ENCODE measurements at places on chromosomes 3 and 15. TPM values are rescaled to one million over a fixed set of nuclear protein-coding genes. Genes with fewer than 3 reads are reported as not detected.

DNA sequence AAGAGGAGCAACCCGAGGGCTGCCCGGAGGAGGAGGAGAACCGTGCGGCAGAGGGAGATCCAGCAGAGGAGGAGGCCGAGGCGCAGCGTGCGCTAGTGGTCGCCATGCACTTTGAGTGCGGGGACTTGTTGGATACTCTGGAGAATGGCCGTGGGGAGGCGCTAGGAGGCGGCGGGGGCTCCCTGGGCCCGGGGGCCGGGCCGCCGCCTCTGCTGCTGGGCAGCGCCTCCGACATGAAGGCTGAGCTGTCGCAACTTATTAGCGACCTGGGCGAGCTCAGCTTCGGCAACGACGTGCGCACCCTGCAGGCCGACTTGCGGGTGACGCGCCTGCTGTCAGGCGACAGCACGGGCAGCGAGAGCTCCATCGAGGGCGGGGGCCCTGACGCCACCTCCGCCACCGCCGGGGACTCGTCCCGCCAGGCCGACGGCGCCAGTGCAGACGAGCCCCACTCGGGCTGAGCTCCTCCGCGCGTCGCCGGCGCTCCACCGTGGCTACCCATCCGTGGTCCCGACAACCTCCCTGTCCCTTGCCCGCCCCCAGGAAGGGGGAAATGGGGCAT lies 2.0 kb downstream of the FAM43A start:
- DNase-seq = peak; percentile 54

- no peak for DNase-seq
Observed at GRCh38 chr15:90083419-90083818, 18.8 kb downstream of the IDH2 start.

ASTE1 gene
- total RNA-seq = 8.2 TPM

VPS33B gene
- total RNA-seq = 8.8 TPM

ICE2 gene
- total RNA-seq = 89.9 TPM

- no peak for DNase-seq
Observed at GRCh38 chr3:193230610-193231009, 10.4 kb upstream of the PLAAT1 start.

GRCh38 chr15:62138124-62138523 lies 27.0 kb downstream of the C2CD4B start:
- DNase-seq = peak; percentile 32

EXD1 gene
- not detected for total RNA-seq

DNA sequence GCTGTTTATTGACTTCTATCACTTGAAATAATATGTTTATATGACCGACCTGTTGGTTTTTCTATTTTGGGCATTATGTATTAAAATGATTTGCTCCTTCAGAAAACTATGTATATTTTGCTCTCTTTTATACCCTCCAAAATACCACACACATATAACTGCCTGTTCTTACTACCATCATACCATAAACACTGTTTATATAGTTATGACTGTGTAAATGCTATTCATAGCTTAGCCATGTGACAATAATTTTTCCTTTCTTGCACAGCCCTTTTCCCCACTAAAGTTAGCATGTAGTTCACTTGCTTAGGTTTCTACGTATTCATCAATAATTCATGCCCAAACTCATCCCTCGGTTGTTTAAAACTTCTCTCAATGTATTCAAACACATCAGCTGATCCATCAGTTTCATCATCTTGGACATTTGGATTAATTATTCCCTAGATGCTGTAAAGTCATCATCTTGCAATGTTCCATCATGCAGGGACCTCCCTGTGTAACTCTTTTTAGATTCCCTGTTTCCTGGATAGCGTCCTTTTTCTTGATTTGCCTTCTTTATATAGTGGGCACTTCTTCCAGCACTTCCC lies 8.2 kb upstream of the RYK start:
- no peak for DNase-seq

DNA sequence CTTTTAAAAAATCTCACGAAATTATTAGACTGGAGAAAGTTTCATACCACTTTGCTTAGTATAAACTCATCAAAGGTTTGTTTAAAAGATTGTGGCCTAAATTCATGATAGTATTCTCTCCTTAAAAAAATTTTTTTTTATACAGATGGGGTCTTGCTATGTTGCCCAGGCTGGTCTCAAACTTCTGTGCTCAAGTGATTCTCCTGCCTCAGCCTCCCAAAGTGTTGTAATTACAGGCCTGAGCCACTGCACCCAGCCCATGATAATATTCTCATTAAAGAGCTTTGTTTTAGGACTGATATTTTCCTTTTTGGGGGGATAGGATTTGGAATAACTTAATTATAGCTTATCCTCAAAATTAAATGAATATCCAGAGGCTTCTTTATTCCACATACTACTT lies 19.9 kb downstream of the ECT2 start:
- DNase-seq = no peak

DNA sequence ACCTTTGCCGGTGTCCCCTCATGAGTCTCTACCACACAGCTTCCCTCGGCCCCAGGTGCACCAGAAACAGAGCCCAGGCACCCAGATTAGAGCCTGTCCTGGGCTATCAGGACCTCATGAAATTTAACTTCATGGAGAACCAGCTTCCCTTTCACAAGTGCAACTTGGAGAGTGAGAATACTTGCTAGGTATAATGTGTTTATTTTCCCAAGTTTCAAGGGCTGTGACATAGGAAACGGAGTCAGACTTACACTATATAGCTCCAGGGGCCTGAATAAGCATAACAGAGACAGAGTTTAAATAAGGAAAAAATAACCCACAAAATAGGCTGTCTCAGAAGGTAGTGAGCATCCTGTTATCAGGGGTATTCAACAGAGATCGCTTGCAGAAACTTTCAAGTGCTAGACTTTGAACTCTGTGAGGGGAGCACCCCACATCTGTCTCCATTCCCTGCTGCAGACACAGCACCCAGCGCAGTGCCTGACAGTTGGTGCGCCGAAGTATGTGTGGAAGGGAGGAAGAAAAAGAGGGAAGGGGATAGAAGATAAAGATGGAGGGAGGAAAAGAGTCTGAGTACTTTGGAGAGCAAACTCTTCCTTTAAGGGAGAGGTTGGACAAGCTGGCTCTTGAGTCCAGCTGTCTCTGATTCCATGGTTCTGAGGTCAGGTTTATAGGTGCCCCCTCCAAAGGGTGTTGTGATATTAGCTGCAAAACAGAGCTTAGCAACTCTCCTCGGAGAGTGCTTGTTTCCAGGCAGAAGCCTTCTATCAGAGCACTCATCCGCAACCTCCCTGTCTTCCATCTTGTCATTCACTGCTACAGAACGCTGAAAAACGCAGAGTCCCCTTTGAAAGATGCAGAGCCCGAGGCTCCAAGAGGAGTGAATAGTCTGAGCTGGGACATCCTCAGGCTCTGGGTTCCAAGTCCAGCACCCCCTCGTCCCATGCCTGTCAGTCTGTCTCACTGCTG lies 84.8 kb downstream of the CPN2 start:
- DNase-seq = peak; percentile 6

IL17RE gene
- 8.5 TPM for total RNA-seq

DNA sequence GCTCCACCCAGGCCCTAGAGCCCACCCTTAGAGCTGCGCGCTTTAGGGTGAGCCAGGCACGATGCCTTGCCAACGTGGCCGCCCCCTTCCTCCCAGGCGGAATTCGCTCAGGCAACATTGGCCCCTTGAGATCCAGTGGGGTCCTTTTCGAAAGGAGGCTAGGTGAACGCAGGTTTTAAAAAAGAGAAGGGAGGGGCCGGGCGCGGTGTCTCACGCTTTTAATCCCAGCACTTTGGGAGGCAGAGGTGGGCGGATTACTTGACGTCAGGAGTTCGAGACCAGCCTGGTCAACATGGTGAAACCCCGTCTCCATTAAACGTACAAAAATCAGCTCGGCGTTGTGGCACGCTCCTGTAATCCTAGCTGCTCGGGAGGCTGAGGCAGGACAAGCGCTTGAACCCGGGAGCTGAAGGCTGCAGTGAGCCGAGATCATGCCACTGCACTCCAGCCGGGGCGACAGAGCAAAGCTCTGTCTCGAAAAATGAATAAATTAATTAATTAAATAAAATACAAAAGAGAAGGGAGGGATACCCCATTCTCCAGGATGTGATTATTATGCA lies 984 bp upstream of the RPP25 start:
- DNase-seq = no peak

SLC6A1 gene
- 2.9 TPM for total RNA-seq

GRCh38 chr15:91099995-91100813 lies at the start of gene SV2B:
Gene SV2B, plus strand, starts transcription at chr15:91100257. Its CDS starts 126,007 bp downstream, at chr15:91226264.
- DNase-seq = no peak

GRCh38 chr15:48021336-48022086 lies 99.3 kb upstream of the SLC24A5 start:
- DNase-seq = no peak

RASGRP1 gene
- total RNA-seq = not detected

GRCh38 chr3:61173676-61174075 lies 77.6 kb downstream of the FHIT start:
- DNase-seq = no peak

PTPN9 gene
- 5.6 TPM for total RNA-seq

DNA sequence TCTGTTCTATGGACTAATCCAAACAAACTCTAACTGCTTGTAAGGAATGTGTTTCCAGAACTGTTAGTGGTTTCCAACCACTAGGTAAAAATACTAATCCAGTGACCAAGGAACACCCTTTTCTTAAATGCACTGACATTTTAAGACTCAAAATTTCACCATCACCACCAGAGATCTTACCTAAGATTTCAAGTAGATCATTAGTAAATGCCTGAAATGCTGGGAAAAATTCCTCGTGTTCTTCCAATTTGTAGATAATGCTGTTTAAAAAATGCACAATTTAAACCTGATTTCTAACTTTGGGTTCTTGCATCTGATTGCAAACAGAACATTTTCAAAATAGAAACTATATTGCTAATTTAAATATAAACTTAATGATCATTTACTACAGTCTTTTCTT lies 63.4 kb downstream of the ESYT3 start:
- no peak for DNase-seq

DZIP1L gene
- 38.7 TPM for total RNA-seq

MYO5C gene
- 28.9 TPM for total RNA-seq

DNA sequence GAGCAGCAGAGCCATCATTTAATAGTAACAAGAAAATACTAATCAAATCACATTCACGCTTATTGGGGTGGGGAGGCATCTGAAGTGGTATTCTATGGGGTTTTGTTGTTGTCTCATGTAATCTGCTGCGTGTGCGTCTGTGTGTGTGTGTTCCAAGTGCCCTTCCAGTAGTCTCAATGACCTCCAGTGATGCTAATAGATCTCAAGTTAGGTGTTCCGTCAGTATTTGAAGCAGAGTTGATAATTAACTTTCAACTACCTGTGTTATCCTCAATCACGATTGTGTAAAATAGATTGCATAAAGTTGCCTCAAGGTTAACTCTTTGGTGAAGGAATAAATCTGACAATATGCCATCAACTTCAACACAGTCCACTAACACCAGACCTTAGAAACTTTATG lies 375.0 kb downstream of the MECOM start:
- no peak for DNase-seq

SLC28A2 gene
- total RNA-seq = not detected

DNA sequence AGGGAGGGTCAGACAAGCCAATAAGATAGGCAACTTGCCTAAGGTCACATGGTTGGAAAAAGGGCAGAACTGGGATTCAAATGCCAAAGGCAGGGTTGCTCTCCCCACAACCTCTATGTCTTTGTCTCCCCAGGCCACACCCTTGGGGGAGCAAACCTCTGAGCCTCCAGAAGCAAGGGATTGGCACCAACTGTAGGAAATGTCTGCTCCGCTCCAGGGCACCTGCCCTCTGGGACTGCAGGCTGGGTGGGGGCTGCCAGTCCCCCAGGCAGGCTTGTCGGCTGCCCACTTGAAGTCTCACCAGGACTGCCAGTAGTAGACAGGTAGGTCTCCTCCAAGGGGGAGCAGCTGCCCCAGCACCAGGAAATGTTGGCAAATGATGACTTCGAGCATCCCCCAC lies 2.0 kb downstream of the FAM3D start:
- no peak for DNase-seq

GRCh38 chr15:85761635-85762034 lies 33.1 kb downstream of the KLHL25 start:
- no peak for DNase-seq

DNA sequence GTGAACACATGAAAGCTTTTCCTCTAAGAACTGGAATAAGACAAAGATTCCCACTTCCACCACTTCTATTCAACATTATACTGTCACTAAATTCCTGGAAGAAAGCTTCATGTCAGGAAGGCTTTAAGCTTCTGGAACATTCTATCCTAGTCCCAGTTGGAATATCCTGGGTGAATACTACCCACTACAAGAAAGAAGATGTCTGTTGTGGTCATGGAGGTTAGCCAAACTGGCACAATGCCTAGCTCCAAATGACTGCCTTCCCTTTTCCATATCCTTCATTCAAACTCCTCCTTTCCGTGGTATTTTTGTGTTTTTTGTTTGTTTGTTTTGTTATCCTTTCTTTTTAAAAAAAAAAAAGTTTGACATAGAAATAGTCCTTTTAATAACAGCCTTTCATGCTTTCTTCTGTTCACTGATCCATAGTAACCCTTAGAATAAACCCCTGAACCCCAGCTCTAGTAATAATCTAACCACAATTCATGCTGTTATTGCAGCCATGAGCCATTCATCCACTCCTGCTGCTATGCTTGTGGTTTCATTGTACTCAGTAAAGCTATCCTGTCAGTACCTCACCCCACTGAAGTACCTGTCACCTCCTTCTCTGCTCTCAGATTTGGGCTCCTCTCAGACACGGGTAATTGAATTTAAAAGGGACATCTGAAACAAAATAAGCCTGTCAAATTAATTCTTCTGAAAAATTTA lies 447.5 kb downstream of the IGSF11 start:
- DNase-seq = no peak

GRCh38 chr15:68699881-68700454 lies 120.7 kb downstream of the ANP32A start:
- DNase-seq = peak; percentile 40

DNA sequence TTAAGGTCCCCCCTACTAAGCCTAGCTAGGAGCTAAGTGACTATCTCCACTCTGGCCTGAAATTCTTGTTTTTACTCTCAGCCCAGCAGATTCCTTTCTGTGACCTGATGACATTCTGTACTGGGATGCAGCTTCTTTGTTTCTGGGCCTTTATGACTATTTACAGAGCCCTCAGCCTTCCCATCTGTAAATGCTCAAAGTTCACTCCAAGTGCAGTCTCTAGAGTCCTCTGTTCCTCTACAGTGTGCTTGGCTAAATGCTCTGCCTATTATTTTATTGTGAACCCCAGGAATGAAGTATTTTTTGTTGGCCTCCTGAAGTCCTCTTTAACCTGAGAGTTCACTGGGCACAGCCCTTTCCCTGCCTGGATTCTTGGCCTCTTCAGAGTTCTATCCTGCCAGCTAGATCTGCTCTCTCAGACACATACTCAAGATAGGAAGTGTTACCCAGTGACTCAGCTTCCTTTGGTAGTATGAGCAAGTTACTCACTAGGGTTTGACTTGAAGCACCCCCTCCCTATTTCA lies 278.1 kb upstream of the P2RY1 start:
- no peak for DNase-seq

- no peak for DNase-seq
Observed at GRCh38 chr3:19267040-19267439, 118.7 kb downstream of the KCNH8 start.

- no peak for DNase-seq
Observed at GRCh38 chr15:58454950-58455401, 23.2 kb downstream of the LIPC start.

DNA sequence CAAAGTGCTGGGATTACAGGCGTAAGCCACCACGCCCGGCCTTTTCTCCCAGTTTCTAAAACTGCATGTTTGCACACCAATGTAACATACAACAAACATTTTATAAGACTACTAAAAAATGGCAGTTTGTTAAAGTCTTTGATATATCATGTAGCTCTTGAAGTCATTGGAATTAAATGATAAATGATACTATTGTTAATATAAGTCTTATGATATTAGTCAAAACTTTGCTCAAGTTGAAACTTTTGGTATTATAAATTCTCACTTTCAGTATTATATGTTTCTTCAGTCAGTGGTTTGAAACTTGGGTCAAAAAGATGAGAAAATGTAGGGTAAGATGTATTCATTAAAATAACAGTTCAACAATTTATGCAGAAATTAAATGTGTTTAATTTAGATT lies 117.6 kb upstream of the TBL1XR1 start:
- no peak for DNase-seq
